ENCODE measurements at places on chromosomes 7 and 10.

DNA sequence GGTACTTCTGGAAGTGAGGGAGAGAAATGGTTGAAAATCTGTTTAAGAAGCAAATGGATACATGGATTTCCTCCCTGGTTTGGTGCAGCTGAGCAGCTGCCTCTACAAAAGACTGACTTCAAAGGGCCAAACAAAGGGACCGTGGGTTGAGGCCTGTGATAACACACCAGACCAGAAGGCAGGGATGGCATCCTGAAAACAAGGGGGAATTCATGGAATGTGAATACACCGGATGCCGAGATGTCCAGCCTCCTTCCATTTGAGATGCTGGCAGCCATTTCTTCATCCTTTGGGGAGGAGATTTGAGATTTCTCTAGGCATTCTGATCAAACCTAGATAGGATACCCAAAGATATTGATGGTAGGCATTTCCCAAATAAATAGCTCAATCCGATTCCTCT is 36.9 kb downstream of the TAF3 start:
- DNase-seq = no peak

GRCh38 chr10:4685904-4686643 is 139.9 kb upstream of the AKR1E2 start:
- no peak for DNase-seq

- DNase-seq = no peak
These were observed 22.5 kb downstream of the CEP41 start for GRCh38 chr7:130418306-130418705.

DNA sequence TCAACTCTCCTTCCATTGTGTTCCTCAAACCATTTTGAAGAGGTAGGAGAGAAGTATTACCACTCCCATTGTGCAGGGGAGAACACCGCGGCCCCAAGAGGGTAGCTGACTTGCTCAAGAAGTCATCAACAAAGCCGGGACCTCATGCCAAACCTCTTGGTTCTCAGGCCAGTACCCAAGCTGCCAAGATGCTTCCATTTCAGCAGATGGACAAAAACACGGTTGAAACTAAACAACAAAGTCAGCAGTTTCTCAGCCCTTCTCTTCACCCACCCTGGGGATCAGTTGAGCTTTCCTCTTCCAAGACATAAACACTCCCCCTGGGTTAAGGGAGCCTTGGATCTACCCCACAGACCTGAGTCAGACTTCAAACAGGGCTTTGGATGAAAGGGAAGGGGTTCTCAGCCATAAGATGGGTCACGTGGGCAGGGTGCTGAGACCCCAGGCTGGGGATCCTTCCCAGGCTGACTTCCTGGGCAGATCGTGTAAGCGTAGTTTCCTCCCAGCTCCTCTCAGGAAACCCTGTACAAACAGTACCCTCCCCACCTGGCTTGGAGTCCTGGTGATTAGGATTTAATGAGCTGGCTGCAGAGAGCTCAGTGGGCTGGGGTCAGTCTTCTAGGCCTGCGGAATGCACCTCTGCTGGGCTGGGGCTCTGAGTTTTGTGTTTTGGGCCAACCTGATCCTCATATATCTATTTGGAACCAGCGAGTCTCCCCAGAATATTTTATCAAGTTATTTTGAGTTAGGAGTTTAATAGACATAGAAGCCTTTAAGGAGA is 27.3 kb downstream of the EMX2 start:
- DNase-seq = no peak

DNA sequence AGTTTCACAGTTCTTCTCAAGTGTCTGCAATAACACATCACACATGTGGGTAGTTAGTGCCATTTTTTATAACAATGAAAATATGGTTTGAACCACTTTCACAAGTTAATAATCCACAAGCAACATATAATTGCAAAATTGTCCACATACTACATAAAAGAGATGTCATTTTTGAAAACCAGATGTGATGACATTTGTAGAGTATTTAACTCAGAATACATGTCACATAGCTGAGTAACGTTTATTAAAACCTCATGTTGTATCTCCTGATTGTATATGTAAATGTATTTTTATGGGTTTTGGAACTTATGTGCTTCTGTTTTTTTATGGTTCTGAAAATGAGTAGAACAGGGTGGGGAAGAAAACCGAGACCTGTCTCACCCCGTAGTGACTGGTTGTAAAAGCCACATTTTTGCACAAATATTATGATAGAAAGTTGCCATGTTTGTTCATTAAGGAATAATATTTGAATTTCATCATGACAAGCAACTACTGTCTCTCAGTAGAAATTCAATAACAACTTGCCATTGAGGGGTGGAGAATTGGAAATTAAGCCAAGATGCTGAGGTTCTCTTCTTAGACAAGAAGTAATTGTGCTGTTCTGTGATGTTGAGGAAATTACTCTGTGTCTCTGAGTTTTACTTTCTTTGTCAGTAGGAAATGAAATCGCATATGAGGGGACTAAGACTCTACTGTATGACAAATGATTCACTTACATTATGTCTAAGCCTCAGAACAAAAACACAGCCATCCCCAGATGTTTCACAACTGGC is 29.2 kb upstream of the EGFR start:
- DNase-seq = no peak

- no peak for DNase-seq
These were observed 37.8 kb downstream of the IFIT5 start for GRCh38 chr10:89452193-89452592.

DNA sequence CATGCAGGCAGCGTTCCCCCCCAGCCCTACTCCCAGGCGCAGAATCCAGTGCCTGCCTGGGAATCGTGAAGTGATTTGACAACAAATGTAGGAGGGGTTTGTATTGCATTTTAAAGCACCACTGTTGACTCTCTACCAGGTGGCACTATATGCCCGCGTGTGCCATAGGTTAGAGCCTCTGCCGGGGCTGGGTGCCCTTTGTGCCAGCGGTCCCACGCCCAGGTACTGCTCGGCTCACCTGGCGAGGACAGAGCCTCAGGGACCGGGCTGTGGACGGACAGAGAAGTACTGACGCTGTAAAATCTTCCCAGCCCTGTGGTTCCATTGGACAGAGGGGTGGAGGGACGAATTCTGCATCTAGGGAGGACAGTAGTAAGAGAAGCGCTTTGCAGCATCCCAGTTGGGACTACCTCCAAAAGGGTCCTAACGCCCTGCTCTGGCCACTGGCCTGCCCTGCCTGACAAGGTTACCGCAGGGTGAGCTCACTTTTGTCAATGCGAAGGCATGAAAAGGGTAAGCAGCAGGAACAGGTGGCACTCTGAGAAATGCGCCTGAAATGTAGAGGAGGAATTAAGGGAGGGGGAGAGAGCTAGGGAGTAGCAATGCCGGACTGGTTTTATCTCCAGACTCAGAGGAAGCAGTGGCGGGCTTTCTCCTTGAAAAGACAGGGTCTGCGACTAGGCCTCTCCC is 788 bp upstream of the CACNA2D1 start:
- DNase-seq = no peak

DNA sequence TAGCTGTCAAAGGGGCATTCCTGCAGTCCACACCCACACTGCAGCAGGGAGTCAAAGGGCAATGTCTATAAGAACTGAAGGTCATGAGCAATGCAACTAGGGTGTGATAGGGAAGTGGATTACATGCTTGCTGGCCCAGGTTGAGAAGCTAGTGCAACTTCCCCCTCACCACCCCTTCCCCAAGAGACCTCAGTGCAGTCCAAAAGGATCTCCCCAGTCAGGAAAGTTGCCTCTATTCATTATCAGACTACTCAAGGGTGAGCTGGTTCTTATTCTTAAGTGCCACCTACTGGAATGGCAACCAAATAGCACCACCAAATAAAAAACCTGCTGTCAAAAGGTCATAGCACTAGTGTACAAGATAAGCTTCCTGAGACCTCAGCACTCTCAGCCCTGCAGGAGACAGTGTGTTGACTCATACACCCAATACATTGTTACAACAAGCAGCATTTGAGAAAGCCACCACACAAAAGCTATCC is 28.2 kb downstream of the MTERF1 start:
- DNase-seq = no peak

DNA sequence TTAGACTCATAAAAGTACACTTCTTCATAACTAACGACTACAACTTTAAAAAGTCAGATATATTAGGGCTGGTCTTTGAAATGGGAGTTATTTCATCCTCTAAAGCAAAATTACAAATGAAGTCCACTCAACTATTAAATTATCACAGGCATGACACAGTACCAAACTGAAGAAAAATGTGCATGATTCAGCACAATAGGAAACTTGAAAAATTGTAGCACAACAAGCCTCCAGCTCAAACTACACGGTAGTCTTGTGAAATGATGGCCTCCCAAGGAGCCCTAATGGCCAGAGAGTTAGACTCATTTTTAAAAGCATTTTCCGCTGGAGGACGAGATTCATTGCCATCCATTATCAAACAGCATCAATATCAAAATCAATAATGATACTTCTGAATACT is 76.4 kb downstream of the MAGI2 start:
- DNase-seq = no peak

DNA sequence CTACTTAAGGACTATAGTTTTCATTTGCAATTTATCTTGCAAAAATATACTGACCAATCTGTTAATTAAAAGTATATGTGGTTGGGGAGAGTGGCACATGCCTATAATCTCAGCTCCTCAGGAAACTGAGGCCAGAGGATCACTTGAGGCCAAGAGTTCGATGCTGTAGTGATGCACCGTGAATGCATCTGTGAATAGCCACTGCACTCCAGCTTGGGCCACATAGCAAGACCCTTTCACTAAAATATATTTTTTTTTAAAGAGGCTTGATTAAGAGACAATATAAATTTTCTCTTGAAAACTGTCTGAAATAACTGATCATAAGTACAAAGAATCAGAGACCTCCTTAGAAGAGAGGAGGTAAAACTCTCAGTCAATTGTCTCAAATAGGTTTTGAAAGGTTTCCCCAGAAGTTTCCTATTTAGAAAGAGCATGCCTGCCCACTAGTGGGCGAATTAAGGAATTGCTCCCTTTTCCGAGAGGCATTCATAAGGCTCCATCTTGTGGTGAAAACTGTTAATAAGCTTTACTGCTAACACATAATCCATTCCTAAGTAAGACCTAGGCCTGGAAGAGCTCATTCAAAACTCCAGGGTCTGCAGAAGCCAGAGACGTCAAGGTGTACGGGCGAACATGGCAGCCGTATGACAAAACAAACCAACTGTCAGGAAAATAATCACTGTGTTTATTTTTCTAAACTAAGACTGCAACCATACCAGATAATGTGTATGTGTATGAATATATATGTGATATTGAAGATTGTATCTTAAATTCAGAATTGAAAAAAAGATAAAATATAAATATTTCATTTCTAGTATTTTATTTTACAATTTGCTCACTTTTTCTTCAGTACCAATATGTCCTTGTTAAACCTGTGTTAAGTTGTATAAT is 6.8 kb upstream of the TAS2R40 start:
- peak; percentile 56 for DNase-seq

- peak; percentile 49 for DNase-seq
These were observed 123.6 kb downstream of the RNF32 start for GRCh38 chr7:156764016-156764669.

DNA sequence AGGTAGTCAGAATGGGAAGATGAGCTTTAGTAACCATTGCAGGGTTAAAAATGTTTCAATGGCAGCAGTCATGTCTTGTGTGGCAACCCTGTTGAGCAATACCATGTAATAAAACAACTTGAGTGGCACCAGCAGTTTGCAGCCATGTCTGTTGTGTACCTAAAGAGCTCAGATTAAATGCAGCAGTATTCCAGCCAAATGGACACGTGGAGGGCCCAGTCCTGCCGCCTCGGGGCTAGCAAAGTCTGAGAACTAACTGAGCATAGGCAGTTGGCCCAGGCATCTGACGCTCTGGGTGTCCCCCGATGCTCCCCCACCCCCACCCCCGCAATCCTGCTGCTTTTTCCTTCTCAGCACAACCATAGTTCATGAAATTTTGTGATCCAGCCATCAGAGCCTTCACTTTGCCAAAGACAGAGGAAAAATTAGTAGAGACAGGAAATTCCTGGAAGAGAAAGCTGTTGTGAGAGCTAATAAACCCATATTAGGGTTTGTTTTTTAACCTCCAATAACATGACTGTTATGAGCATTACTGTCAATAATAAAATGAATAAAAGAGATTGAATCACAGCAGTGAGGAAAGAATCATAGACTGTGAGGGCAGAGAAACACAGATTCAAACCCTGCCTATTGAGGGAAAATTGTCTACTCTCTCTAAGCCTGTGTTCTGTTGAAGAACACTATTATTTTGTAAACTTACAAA is 220.6 kb upstream of the RHOBTB1 start:
- no peak for DNase-seq

DNA sequence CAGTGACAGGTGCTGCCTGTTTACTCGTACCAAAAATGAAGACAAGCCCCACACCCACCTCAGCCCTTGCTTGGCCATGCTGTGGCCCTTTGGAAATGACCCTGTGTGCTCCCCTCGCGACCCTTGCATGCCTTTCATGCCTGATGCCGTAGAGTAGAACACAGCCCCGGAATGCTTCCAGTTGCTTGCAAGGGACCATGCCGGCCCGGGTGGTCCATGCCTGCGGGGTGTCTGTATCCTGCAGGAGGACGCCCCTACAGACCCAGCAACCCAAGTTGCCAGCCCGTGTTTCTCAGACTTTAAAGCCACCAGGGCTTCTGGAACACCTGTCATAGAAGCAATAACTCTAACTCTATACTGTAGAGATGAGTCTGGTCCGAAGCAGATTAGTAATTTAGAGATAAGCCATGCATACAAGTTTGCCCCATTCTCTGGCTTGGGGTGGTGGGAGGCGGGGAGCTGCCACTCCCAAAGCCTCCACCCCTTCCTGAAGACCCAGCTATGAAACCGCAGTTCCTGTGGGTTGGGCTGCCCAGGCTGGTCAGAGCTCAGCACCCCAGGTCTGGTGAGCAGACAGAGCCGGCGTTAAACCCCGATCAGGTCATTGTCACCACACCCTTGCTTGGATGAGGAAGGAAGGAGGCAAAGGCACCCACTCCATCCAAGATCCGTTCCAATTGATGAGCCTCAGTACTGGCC is 143.5 kb downstream of the ADCY1 start:
- DNase-seq = no peak

DNA sequence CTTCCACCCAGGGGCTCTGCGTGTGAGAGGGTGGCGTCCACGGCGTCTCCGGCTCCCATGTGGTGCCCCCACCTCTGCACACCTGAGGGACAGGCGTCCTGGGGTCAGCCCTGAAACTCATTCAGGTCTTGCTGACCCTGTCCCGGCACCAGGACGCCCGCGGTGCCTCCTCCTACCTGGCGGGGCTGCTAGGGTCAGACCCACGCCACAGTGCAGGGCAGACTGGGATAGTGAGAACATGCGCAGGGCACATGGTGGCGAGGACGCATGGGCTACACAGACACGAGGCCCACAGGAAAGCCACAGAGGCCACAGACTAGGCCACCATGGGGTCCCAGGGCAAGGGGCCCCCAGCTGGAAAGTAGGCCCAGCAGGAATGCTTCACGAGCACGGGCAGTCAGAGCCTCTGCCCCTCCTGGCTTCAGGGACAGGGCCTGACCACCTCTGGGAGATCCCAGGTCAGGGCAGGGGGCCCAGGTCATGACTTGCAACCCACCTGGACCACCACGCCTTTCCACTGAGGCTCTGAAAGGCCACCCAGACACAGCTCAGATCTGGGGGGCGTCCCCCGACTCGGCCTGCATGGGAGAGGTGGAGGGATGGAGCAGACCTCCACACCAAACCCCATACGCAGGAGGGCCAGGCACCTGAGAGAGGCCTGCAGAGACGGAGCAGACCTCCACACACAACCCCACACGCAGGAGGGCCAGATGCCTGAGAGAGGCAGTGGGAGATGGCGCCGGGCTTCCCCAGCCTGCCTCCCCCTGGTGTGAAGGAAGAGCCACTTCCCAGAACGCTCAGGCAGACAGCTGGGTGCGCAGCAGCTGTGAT is 188.6 kb downstream of the ELFN1 start:
- DNase-seq = no peak

GRCh38 chr10:7406712-7407333 is 4.0 kb downstream of the SFMBT2 start:
- no peak for DNase-seq

- no peak for DNase-seq
These were observed 16.6 kb downstream of the KLHDC10 start for GRCh38 chr7:130086938-130087337.

Data from liver (tissue), 10 donors.